ENCODE measurements at places on chromosomes 3 and 15.
A peak's percentile ranks its signal among the peaks of the same experiment; 100 is the strongest.

GRCh38 chr15:96053031-96053780 lies 277.3 kb upstream of the NR2F2 start:
- DNase-seq, result no peak

- DNase-seq, result no peak
These were observed 838.5 kb downstream of the DIPK2A start for GRCh38 chr3:144810160-144810559.

- DNase-seq, result no peak
These were observed 14.1 kb downstream of the ITGA11 start for GRCh38 chr15:68417897-68418296.

GRCh38 chr3:132721479-132722164 lies 587 bp downstream of the NPHP3 start:
- peak; percentile 61 for DNase-seq

- DNase-seq, result no peak
These were observed 32.2 kb upstream of the TAMM41 start for GRCh38 chr3:11878837-11879236.

DNA sequence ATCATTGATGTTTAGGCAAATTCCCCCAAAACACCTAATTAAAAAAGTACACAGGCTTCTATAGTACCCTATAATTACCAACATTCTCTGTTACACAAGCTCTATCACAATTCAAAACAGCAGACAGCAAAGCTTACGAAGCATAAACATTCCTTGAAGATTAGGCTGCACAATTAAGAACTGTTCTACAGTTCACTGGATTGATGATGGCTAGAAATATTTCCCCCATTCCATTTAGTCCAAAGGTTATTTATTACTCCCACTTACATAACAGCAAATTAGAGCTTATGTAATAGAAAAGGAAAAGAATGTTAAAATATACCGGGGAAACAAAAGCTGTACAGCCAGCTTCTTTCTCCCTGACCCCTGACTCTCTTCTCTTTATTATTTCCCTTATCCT lies 49.3 kb downstream of the UACA start:
- no peak for DNase-seq

DNA sequence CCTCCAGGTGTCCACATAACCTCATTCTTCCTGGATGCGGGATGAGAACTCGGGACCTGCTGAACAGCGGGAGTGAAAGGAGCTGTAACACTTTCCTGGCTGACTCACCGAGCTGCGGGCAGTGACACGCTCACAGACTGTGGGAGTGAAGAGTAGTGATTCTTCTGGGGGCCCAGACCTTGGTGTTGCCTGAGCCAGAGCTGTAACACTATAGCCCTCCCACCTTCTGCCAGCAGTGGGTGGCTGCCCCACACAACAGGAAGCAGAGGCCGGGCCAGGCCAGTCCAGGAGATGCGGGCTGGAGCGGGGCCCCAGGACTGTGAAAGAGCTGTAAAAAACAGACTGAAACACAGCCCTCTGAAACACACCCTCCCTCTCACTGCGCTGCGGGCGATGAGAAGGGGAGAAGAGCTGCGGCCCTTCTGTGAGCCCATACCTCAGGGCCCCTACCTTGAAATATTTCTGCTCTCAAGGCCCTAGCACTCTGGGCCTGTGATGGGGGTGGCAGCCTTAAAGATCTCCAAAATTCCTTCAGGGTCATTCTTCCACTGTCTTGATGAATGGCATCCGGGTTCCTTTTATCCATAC lies 464.0 kb upstream of the CCDC54 start:
- no peak for DNase-seq

All from left colon (tissue), 2 donors.